H9 (cell line): ENCODE measurements at places on chromosomes 1 and 21. TPM values are rescaled to one million over a fixed set of nuclear protein-coding genes. Genes with fewer than 3 reads are reported as not detected.
A peak's percentile ranks its signal among the peaks of the same experiment; 100 is the strongest.

Gene S100A8
- total RNA-seq = not detected in 2 replicates

Gene PROX1
- total RNA-seq = 0.72 and 0.83 TPM in 2 replicates

Gene PCBP3
- 10.8 and 10.9 TPM in 2 replicates for total RNA-seq

Gene IQGAP3
- 24.5 and 24.7 TPM in 2 replicates for total RNA-seq

Gene ZSWIM5
- total RNA-seq = 3.4 and 3.5 TPM in 2 replicates

Gene DPT
- total RNA-seq = not detected in 2 replicates

Gene TFF1
- total RNA-seq = not detected in 2 replicates

Gene CD52
- total RNA-seq = 3.8 and 4.1 TPM in 2 replicates

Gene RIPK4
- 2.9 and 3.6 TPM in 2 replicates for total RNA-seq

Gene KIAA1614
- total RNA-seq = 0.88 and 1.3 TPM in 2 replicates

Gene LAPTM5
- 0.15 and 0.20 TPM in 2 replicates for total RNA-seq

- no peaks in the 10 kb centered on the region for H3K36me3 ChIP-seq
- H3K27ac ChIP-seq = no peak overlapping the region
- DNase-seq = no peak
Observed at GRCh38 chr1:64948905-64949833, 17.2 kb downstream of the JAK1 start.

DNA sequence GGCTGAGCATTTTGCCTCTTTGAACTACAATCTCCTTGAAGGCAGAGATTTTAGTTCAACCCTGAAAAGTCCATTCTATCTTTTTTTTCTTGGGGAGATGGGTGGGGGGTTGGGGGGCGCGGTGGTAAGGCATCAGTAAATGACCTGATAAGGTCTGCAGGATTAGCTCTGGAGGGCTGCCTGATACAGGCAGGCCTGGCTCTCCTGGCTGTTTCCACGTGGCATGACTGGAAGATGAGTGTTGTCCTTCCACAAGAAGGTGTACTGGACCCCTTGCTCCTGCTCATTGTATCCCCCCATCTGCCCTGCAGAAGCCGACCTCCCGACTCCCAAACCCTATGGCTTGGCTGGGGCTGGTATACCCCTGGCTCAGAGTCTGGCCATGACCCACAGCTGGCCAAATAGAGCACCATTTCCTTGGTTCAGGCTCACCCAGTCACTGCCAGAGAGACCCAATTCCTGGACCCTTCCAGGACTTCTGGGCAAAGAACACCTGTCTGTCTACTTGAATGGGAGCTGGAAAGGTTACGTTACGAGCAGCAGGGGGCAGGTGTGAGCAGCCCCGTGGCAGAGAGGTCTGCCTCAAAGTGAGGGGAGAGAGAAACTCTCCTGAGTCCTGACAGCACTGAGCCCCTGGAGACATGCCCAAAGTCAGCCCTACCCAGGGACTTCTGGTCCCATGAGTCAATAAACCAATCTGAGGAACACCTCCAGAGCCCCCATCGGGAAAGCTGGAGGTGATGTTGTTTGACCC, 17.0 kb downstream of the DHRS3 start:
- peaks cover 38% of the 10 kb centered on the region for H3K36me3 ChIP-seq
- no peak overlapping the region for H3K27ac ChIP-seq
- H3K4me1 ChIP-seq = no peaks in the 10 kb centered on the region; the same call in 1 of the 2 replicates
- H3K27me3 ChIP-seq = no peaks in the 10 kb centered on the region

- no peaks in the 10 kb centered on the region for H3K27me3 ChIP-seq
- no peak overlapping the region for H3K27ac ChIP-seq
- H3K36me3 ChIP-seq = no peaks in the 10 kb centered on the region
- DNase-seq = no peak
- no peaks in the 10 kb centered on the region; the same call in 1 of the 2 replicates for H3K4me1 ChIP-seq
Observed at GRCh38 chr1:160436966-160437365, 36.6 kb downstream of the VANGL2 start.

GRCh38 chr1:175287377-175287776, 94.8 kb upstream of the KIAA0040 start:
- H3K27me3 ChIP-seq = no peaks in the 10 kb centered on the region
- H3K4me1 ChIP-seq = no peaks in the 10 kb centered on the region; the same call in 1 of the 2 replicates
- H3K36me3 ChIP-seq = no peaks in the 10 kb centered on the region
- no peak overlapping the region for H3K27ac ChIP-seq

DNA sequence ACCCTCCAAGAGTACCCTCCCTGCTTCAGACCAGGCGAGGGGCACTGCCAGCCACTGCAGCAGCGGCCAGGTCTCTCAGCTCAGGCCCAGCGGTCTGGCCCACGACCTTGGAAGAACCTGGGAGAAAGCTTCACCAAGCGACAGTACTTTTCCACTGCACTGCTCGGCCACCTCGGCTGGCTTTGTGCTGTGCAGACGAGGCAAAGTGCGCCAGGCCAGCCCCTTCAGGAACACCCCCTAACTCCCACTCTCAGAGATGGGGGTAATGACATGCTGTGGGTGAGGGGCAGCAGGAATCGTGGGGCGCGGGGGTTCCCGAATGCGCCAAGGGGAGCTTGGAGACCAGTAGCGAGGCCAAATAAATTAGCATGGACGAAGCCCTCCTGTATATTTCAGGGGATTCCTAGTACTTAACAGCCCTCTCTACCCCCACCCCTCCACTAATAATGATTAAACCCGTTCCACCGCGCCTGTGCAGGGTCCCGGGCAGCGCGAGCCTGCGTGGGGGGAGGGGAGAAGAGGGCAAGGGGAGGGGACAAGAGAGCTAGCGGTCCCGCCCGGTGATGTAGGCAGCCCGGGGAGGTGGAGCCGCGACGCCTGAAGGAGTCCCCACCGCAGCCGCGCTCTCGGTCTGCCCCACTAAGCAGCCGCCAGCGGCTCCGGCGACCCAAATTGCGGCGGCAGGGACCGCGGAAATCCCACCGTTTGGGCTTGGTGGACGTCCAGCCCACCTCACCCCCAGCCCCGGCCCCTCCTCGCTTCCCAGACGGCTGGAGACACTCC, at the start of gene FAM43B:
TSS of gene FAM43B (plus strand) at position 629 of the 783 bp plus-strand sequence. CDS start 401 bp downstream, outside the sequence.
- H3K4me1 ChIP-seq = no peaks in the 10 kb centered on the region
- H3K27ac ChIP-seq = no peak within 1 kb of the TSS
- DNase-seq = peak; percentile 77
- peaks cover 2% of the 10 kb centered on the region; the same call in 1 of the 3 replicates for H3K36me3 ChIP-seq

- DNase-seq = no peak
- no peaks in the 10 kb centered on the region for H3K4me1 ChIP-seq
- H3K27ac ChIP-seq = no peak overlapping the region
- H3K27me3 ChIP-seq = no peaks in the 10 kb centered on the region
Observed at GRCh38 chr21:45540601-45540970, 1.7 kb downstream of the SLC19A1 start.

DNA sequence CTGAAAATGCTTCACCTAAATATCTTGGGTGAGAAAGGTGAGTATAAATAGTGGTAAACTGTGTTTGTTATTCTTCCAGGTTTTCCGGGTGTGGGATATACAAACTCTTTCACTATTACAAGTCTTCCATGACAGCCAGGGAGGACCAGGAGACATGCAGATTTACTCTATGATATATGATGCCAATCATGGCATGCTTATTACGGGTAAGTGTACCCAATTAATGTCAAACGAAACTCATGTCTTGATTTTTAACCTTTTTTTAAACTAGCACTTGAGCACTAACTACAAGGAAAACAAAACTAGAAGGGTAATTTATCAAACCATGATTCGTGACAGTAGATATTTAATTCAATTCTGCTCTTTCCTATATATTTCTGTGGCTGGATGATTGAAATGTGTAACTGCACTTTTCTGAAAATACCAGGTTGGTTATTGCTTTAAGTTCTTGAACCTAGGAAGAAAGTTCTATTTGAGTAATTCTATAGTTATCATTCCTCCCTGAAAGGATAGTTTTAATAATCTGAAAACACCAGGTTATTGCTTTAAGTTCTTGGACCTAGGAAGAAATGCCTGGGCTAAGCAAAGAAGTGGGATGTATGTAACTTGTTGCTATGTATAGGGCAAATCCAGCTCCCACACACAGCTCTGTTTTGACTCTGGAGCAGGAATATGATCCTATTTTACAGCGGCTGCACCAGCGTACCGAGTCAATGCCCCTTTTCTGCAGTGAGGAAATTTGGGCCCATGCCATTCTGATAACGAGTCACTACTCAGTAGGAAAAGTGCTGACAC, 86.4 kb downstream of the WDR64 start:
- H3K27me3 ChIP-seq = no peaks in the 10 kb centered on the region
- no peak overlapping the region for H3K27ac ChIP-seq
- H3K36me3 ChIP-seq = no peaks in the 10 kb centered on the region

- H3K4me3 ChIP-seq = no peak overlapping the region
- no peaks in the 10 kb centered on the region for H3K36me3 ChIP-seq
- H3K27ac ChIP-seq = no peak overlapping the region
- no peaks in the 10 kb centered on the region for H3K27me3 ChIP-seq
- no peaks in the 10 kb centered on the region for H3K4me1 ChIP-seq
Observed at GRCh38 chr1:78432016-78432415, 58.8 kb upstream of the PTGFR start.

- no peak overlapping the region for H3K4me3 ChIP-seq
- H3K4me1 ChIP-seq = no peaks in the 10 kb centered on the region
- H3K27ac ChIP-seq = no peak overlapping the region
- H3K27me3 ChIP-seq = no peaks in the 10 kb centered on the region
- no peaks in the 10 kb centered on the region for H3K36me3 ChIP-seq
Observed at GRCh38 chr21:44477131-44477530, 21.8 kb downstream of the LRRC3 start.

DNA sequence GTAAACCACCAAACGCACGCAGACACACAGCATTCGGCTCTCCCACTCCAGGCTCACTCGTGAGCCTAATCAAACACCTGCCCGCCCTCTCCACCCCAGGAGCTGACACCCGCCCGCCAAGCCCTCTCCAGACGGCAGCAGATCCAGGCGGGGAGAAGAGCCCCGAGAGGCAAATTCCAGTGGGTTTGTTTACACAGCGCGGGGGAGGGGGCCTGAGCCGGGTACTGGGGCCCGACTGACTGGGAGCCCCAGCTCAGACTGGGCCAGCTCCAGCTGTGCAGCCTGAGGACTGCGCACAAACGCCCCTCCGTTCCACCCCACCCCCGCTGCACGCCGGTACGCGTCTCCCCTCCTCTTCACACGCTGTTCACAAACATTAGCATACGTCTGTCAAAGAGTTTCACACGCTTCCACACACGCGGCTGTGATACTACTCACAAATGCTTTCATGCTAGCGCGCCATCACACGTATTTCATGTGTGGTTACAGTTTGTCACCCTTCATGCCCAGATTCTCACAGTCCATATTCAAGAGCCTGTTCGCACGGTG, 1.0 kb upstream of the EFNA1 start:
- H3K27ac ChIP-seq = no peak overlapping the region
- peaks cover 34% of the 10 kb centered on the region; the same call in 1 of the 2 replicates for H3K27me3 ChIP-seq
- peak overlapping the region; percentile 94 for H3K4me3 ChIP-seq

GRCh38 chr1:108570128-108570527, 10.2 kb downstream of the EEIG2 start:
- H3K27ac ChIP-seq = no peak overlapping the region
- H3K4me3 ChIP-seq = no peak overlapping the region
- no peaks in the 10 kb centered on the region for H3K4me1 ChIP-seq
- DNase-seq = peak; percentile 36
- H3K36me3 ChIP-seq = no peaks in the 10 kb centered on the region; the same call in none of the 2 replicates

DNA sequence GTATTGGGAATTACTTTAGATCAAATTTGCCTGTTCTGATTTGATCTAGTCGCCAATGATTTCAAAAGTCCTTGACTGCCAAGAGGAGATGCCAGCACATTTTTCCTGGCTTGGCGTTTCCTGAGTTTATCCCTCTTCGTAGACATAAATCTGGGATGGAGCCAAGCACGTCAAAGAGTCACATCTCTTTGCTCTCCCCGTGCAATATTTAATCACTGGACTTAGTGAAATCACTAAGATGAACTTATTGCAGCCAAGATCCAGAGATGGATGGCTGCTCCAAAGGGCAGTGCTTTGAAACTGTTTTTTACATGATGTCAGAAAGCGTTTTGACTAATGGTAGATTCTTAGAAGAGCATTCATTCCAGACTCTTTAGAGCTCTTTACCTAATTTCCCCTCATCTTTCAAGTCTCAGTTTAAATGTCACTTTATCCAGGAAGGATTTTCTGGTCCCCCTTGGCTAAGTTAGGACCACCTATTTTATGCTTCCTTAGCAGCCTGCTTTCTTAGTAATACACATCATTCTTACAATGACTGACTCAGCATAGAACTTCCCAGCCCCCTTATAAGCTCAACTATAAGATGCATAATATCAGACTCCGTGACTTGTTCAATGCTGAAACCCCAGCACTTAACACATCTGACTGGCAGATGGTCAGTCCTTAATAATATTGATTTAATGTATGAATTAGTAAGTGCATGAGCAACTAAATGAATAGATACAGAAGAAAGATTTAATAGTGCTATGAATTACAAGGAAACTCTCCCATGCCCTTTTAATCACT, 94.4 kb upstream of the GREM2 start:
- no peaks in the 10 kb centered on the region for H3K27me3 ChIP-seq
- no peak overlapping the region for H3K4me3 ChIP-seq
- no peaks in the 10 kb centered on the region for H3K36me3 ChIP-seq
- DNase-seq = no peak

DNA sequence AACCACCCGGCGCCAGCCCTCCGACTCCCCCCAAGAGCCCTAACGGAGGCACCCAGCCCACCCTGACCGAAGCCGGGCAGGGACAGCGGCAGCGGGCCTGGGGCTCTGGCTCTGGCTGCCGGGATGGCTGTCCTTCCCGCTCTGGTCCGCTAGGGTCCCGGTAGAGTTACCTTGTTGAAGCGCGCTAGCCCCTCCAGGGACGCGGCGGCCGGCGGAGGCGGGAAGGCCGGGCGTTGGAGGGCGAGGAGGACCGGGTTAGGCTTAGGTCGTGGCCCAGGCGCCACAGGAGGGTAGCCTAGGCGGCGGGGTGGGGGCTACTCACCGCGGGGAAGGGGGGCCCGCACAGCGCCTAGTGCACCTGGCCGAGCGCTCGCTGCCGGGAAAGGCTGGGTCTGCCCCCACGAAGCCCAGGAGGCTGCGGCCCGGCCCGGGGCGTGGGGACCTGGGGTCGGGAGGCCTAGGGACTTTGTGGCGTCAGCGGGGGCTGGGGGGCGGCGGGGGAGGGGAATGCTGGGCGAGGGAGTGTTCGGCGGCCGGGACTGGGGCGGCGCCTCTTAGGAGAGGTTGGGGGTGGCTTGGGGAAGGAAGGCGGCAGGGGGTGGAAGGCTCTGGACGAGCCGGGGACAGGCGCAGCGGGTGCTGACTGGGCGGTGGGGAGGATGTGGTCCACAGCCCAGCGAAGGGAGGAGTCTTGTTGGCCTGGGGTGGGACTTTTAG, at the start of gene TRIM17:
TSS of gene TRIM17 (minus strand) at position 645 of the 717 bp plus-strand sequence. CDS start 1,789 bp downstream, outside the sequence.
- no peaks in the 10 kb centered on the region for H3K4me1 ChIP-seq
- peaks cover 23% of the 10 kb centered on the region; the same call in 1 of the 2 replicates for H3K27me3 ChIP-seq
- DNase-seq = peak; percentile 70
- peak within 1 kb of the TSS; percentile 70 for H3K4me3 ChIP-seq
- H3K27ac ChIP-seq = no peak within 1 kb of the TSS
